OCI-M1 (cell line): ENCODE measurements at places on chromosomes 5 and 9.
A peak's percentile ranks its signal among the peaks of the same experiment; 100 is the strongest.

DNA sequence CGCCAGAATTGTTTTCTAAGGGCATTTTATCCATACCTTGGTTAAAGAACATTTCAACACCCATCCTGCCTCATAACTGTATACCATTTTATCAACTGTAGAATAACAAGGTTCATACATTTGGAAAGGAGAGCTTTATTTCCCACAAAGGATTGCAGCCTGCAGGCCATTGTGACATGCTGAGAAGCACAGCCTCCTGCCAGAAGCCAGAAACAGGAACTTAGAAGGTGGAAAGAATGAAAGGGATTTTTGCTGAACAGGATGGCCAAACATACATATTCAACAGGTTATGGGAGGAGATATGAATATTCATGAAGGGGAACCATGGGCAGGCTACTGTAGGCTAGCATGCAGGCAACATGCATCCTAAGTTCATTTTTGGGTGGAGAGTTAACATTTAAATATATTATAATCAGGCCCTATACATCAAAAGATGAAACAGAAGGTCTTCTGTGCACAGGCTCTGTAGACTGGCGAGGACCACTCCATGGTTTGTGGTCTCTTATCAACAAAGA, 59.9 kb upstream of the DIRAS2 start:
- DNase-seq, result no peak

GRCh38 chr5:133029416-133029815, 3.1 kb upstream of the ZCCHC10 start:
- peak; percentile 41 for DNase-seq

- DNase-seq, result no peak
Observed at GRCh38 chr5:128305341-128305740, 221.8 kb downstream of the SLC12A2 start.

DNA sequence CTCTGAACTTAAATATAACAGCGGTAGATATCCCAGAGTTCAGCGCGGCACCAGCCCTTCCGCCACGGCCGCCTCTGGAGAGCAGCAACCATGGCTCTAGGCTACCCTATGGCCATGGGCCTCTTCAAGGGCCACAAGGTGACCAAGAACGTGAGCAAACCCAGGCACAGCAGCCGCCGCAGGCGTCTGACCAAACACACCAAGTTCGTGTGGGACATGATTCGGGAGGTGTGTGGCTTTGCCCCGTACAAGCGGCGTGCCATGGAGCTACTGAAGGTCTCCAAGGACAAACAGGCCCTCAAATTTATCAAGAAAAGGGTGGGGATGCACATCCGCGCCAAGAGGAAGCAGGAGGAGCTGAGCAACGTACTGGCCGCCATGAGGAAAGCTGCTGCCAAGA, 229.0 kb downstream of the ACTL7B start:
- DNase-seq, result no peak

GRCh38 chr5:108093186-108093585, 288.7 kb downstream of the FBXL17 start:
- DNase-seq, result peak; percentile 62

- no peak for DNase-seq
Observed at GRCh38 chr5:128216285-128216684, 132.7 kb downstream of the SLC12A2 start.

GRCh38 chr9:127216888-127217217, 47.7 kb upstream of the GARNL3 start:
- DNase-seq, result no peak

DNA sequence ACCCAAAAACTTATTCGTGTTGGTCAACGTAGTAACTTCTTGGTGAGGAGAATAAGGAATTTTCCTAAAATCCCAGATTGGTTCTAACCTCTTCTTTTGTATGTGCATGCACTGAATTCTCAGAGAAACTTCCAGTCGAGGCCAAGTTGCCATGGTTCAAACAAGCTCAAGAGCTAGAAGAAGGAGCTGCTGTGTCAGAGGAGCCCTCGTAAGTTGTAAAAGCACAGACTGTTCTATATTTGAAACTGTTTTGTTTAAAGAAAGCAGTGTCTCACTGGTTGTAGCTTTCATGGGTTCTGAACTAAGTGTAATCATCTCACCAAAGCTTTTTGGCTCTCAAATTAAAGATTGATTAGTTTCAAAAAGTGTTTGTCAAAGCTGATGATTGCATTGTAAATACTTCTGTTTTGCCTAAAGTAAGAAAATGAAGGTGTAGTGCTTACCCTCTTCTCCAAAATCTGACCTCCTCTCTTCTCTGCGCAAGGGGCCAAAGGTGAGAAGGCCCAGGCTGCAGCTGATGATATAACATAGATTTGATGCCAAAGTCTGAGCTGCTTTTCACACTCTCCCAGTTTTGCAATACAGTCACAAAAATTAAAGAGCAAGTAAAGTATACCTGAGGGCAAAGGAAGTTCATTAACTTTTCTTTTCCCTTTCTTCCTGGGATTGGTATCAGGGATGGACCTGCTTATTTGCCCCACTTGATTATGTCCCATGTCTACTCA, 210.8 kb downstream of the ADAMTSL1 start:
- DNase-seq, result no peak

DNA sequence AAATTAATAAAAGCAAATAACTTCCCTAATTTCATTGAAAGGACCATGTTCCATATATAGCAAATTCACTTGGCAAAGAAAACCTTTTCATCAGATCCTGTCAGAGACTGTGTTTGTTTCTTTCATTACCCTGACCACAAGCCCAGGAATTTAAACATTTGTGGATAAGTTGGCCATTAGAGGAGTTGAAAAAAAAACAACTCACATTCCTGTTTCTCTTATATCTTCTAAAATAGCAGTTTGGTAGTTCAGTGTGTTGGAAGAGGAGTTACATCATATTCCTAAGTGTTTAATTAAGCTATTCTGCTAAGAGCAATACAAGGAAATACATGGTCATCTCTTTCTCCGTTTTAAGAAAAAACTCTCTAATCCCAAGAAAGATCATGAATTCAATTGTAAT, 505.6 kb downstream of the TLE1 start:
- peak; percentile 4 for DNase-seq

DNA sequence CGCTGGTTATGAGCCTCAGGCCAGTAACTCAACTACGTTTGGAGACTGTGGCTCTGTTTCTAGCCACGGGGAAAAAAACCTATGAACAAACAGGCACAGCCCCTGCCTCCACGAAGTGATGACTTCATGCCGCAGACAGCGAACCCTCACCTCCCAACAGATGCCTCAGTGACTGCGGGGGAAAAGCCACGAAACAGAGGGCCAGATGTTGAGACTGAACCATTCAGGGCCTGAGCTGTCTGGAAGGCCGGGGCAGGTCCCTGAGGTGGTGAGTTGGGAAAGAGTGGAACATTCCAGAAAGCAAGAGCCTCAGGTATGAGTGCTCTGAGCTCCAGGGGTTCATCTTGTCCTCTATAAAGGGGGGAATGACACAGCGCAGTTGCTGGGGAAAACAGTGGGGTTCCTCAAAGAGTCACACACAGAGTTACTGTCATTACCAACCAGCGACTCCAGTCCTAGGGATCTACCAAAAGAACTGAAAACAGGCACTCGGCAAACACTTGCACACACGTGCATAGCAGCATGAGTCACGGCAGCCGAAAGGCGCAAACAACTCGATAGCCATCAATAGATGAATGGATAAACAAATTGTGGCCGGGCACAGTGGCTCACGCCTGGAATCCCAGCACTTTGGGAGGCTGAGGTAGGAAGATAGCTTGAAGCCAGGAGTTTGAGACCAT, 15.3 kb downstream of the PLPP7 start:
- peak; percentile 10 for DNase-seq

DNA sequence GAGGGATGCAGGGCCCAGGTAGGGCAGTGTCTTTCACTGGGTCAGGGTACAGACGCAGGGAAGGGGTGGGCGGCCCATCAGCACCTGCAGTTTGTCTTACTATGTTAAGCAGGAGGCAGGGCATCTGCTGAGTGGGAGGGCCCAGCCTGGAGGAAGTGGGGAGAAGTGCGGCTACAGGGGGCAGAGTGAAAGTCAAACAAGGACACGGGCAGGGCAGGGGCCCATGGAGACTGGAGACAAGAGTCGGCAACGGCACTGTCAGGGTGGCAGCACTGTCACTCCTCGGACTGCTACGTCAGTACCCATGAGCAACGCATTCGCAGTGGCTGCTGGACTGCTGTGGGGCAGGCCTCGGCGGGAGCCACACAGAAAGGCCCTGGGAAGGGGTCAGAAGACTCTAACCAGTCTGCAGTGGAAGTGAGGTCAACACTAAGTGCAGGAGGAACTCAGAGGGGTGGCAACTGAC, 19.7 kb downstream of the CAMSAP1 start:
- peak; percentile 4 for DNase-seq

DNA sequence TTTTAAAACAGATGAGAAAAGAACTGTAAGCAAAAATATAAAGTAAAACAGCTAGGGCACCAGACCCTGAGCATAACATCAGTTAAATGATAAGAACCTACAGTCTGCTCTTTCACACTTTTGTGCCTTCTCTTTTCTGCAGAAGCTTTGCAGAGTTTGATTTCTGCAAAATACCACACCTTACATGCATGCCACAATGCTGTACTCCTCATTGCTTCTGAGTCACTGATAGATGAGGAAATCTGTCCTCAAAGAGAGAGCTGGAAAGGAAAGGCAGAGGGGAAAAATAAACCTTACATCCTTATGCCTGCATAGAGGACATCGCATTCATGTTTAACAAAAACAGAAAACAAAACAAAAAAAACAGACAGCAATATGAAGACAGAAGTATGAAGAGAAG, 142.9 kb downstream of the ATPSCKMT start:
- DNase-seq, result no peak

- DNase-seq, result no peak
Observed at GRCh38 chr5:103918668-103919367, 356.2 kb upstream of the NUDT12 start.

DNA sequence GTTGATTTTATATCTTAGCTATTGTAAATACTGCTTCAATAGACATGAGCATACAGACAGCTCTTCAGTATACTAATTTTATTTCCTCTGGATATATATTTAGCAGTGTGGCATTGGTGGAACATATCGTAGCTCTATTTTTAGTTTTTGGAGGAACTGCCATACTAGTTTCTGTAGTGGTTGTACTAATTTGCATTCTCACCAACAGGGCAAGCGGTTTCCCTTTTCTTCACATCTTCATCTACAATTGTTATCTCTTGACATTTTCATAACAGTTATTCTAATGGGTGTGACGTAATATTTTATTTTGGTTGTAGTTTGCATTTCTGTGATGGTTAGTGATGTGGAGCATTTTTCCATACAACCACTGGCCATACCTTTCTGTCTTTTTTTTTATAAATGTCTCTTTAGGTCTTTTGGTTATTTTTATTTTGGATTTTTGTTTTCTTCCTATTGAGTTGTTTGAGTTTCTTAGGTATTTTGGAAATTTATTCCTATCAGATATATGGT, 32.5 kb downstream of the TAF11L14 start:
- no peak for DNase-seq

DNA sequence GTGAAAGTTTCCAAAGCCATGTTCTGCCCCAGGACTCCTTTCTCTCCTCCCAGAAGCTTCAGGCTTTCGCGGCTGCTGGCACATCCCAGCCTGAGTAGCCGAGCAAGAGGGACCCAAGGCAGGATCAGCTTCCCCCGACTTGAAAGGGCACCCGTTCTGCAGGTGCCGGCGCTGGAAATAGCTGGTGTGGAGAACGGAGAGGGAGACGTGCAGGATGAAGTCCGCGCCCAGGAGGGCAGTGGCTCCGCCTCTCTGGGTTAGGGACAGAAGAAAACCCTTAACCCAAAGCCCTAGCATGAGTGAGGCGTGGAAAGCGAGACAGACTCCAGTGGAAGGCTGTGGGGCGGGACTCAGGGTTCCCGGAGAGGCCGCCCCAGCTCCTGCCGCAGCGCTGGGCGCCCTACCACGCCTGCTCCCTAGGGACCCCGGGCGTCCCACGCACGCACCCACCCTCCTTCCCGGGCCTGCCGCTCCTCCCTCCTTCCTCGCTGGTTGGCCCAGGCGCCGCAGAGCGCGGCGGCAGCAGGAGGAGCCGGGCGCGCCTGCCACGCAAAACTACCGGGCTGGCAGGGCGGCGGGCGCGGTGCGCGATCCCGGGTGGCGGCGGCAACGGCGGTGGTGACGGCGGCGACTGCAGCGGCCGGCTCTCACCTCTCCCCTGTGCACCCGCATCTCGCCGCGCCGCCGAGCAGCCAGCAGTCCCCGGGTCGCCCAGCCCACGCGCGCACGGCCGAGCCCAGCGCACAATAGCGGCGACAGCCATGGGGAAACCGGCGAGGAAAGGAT, at the start of gene SLC1A1:
TSS of gene SLC1A1 (plus strand) at position 550 of the 786 bp plus-strand sequence. CDS start at position 762, 212 bp downstream.
- DNase-seq, result no peak

- no peak for DNase-seq
Observed at GRCh38 chr5:54521856-54522479, 4.4 kb downstream of the SNX18 start.

- no peak for DNase-seq
Observed at GRCh38 chr5:431711-432050, 11.3 kb upstream of the EXOC3 start.

GRCh38 chr5:139212486-139212885, 14.3 kb upstream of the SIL1 start:
- DNase-seq, result no peak

DNA sequence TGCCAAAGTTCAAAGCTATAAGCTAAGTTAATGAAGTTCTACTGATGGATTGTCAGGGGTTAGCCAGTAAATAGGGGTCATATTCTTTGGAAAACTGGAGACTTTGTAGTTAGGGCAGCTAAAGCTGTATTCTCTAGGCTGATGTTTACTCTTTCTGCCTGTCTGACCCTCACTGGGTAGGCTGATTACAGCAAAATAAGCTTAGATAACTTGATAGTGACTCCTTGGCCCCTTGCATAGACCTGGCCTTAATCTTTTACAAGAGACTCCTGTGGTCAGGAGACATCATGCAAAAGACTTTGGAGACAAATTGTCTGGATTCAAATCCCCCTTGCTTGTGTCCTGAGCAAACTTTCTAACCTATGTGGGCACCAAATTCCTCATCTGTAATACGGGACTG, 314.4 kb upstream of the MSX2 start:
- DNase-seq, result no peak

GRCh38 chr9:6147846-6148245, 67.8 kb upstream of the IL33 start:
- DNase-seq, result no peak

GRCh38 chr9:93263334-93264229, 79.6 kb downstream of the WNK2 start:
- DNase-seq, result no peak

DNA sequence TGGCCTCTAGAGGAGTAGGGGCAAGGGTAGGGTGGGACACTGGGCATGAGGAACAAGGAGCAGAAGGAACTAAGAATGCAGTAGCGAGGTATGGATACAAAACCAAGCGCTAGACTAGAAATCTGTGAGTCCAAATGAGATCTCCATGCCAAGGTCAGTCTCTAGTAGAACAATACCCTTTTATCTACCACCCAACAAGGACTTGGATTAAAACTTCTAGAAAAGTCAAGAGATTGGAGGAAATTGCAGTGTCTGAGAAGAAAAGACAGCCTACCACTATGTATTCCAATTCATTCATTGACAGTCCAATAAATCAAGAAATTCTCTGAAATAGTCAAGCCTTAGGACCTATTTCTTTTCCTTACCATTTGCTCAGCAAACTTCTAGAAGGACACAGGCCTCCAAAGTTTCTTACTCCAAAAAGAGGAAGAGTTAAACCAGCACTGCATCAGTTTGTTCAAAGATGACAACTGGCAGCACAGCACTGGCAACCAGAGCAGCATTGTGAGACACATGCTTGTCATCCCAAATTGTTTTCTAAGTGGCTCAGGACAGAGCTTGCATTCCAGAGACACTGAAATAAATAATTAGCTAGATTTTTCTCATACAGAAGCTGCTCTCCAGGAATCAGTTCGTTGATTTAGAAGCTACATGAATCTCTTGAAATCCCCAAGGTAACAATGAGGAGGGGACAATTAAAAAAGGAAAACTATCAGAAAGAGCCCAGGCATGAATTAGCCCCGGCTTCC, 22.6 kb downstream of the ABCA1 start:
- DNase-seq, result no peak
